ENCODE measurements at places on chromosomes 4 and X. TPM values are rescaled to one million over a fixed set of nuclear protein-coding genes. Genes with fewer than 3 reads are reported as not detected.

The TCEANC gene
- 1.4 TPM for total RNA-seq

The HDX gene
- 11.4 TPM for total RNA-seq

The TMPRSS11F gene
- total RNA-seq: not detected

The CT55 gene
- not detected for total RNA-seq

Measured in IMR-90 (cell line).